ENCODE measurements at places on chromosomes 12 and 14. TPM values are rescaled to one million over a fixed set of nuclear protein-coding genes. Genes with fewer than 3 reads are reported as not detected.

Gene RHEBL1
- total RNA-seq, result 5.4 TPM

Gene MYH7
- total RNA-seq, result not detected

Gene SLC5A8
- not detected for total RNA-seq

Gene CLEC6A
- total RNA-seq, result not detected

Gene P3H3
- total RNA-seq, result 21.7 TPM

Gene DNAH10
- 0.17 TPM for total RNA-seq

Gene SMCO2
- 0.10 TPM for total RNA-seq

Gene SLC25A21
- total RNA-seq, result 0.35 TPM

Gene OTX2
- not detected for total RNA-seq

Gene PABPN1
- 156 TPM for total RNA-seq

Gene GPR162
- total RNA-seq, result 0.27 TPM

Gene PRICKLE1
- 0.85 TPM for total RNA-seq

Gene KRT82
- not detected for total RNA-seq

Gene RAB15
- total RNA-seq, result 18.2 TPM

Gene SCNN1A
- 15.6 TPM for total RNA-seq

Gene FGF6
- not detected for total RNA-seq

Gene CLEC4E
- total RNA-seq, result not detected

Gene COL2A1
- total RNA-seq, result 0.13 TPM

Gene PAPOLA
- total RNA-seq, result 88.5 TPM

Gene SYT1
- 5.7 TPM for total RNA-seq

Gene SDR9C7
- not detected for total RNA-seq

Gene ACSS3
- total RNA-seq, result 0.05 TPM

Gene KRT75
- total RNA-seq, result 0.13 TPM

Gene FAM90A1
- 0.07 TPM for total RNA-seq

Gene PLA2G1B
- 0.24 TPM for total RNA-seq

Gene PZP
- total RNA-seq, result not detected

Gene CCDC175
- not detected for total RNA-seq

Gene C14orf132
- total RNA-seq, result 5.3 TPM

Measured in A549 treated with CORT108297 at 1 μM for 4 hours (cell line).